ENCODE measurements at places on chromosomes 12 and 14.

DNA sequence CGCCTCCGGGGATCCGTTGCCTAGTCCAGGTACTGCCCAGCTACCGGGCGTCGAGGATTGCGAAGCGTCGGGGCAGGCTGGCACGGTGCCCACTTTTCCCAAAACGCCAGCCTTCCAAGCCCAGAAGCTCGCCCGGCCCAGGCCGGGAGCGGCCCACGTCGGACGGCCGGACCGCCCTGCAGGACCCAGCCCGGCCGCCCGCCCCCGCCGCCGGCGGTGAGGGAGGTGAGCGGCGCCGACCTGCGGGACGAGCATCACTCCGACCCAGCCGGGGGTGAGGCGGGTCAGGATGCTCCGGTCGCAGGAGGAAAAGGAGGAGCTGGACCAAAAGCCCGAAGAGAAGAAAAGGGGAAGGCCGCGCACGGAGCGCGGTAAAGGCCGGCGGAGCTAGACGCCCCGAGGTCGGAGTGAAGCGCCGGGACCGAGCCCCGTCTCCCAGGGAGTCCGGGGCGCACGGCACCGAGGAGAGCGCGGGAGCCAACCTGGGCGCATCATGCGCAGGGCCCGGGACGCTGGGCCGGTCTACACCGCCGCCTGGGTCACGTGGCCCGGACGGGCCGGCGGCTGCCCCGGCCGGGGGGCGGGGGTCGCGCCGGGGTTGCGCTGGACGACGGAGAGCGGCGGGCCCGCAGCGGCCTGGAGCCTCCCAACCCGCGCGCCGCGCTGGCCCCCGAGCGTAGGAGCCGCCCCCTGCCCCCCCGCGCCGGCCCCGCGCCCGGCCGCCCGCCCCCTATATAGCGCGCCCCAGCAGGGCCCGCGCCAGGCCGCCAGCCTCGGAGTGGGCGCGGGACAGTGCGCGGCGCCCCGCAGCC, at the start of gene AQP5:
Gene AQP5 (plus strand): TSS at position 762 of the 812 bp plus-strand sequence. CDS start 146 bp downstream, outside the sequence.
- DNase-seq = no peak

DNA sequence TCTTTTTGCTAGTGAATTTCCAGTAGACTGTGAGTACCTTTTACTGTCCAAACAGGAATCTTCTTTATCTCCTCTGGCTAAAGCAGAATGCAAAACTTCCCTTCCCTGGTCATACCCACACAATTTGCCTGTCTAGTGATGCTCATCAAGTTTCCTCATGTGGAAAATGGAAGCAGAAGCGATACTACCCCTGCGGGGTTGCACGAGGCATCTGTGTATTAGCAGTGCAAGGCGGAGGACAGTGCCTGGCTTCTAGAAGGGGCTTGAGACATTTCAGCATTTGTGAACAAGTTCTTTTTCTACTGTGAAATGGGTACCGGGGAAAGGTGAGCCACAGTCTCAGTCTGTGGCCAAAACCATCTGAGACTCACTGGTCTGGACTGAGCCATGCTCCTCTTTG, 340.9 kb downstream of the AACS start:
- DNase-seq = no peak

DNA sequence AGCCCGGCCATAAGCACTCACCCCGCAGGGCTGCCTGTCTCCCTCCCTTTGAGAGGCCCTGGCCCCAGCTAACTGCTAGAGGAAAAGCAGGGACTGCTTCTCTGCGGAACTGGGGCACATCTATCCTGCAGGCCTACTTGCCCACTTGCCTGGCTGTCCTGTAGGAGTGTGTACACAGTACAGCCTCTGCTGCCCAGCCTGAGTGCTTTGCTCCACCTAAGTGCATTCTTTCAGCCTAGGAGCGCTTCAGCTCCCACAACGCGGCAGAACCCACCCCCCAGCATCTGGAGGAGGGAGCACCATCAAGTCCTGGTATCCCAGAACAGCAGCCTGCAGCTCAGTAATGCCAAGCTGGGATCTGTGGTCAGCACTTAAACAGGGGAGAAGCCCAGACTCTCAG, 79.9 kb upstream of the CD163 start:
- no peak for DNase-seq

- DNase-seq = no peak
Observed at GRCh38 chr12:109263439-109263838, 45.6 kb downstream of the FOXN4 start.

DNA sequence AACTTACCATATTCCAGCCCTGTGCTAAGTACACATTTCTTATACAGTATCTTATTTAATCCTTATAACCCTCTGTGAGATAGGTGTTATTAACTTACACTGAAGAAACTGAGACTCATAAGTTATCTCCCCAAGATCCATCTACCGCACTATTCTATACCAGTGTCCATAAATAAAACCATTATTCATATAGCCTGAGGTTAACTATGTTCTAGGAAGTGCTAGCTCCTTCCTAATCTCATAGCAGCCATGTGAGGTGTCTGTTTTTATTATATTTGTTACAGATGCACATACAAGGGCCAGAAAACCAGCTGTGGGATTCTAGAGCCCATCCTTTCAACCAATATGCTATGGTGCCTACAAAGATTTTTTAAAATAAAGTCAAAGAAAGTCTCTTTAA, 100.3 kb upstream of the RAP1B start:
- peak; percentile 12 for DNase-seq

GRCh38 chr12:132400011-132400641, 70.7 kb upstream of the GALNT9 start:
- no peak for DNase-seq

GRCh38 chr12:68069275-68069674, 80.0 kb downstream of the IFNG-AS1 start:
- DNase-seq = no peak

- DNase-seq = no peak
Observed at GRCh38 chr12:90672081-90672480, 282.9 kb downstream of the CCER1 start.

GRCh38 chr12:53644133-53644532, 18.0 kb upstream of the ATF7 start:
- DNase-seq = no peak

GRCh38 chr12:124730455-124730932, 133.2 kb downstream of the SCARB1 start:
- no peak for DNase-seq

DNA sequence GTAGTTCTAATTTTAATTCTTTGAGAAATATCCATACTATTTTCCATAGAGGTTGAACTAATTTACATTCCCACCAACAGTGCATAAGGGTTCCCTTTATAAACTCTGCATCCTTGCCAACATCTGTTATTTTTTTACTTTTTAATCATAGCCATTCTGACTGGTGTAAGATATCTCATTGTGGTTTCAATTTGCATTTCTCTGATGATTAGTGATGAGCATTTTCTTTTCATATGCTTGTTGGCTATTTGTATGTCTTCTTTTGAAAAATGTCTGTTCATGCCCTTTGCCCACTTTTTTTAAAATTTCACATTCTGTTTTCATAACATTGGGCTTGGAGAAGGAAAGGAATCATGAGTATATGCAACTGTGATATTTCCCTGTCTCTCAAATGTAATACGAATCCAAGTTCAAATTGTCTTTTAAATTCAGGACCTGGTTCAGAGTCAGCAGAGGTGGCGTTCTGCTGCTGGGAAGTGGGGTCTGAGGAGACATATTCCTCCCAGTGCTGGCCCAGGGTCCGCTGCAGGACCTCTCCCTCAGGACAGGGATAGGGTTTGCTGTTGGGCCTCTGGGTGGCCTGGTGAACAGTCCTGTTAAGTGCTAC, 81.2 kb upstream of the ETV6 start:
- no peak for DNase-seq

DNA sequence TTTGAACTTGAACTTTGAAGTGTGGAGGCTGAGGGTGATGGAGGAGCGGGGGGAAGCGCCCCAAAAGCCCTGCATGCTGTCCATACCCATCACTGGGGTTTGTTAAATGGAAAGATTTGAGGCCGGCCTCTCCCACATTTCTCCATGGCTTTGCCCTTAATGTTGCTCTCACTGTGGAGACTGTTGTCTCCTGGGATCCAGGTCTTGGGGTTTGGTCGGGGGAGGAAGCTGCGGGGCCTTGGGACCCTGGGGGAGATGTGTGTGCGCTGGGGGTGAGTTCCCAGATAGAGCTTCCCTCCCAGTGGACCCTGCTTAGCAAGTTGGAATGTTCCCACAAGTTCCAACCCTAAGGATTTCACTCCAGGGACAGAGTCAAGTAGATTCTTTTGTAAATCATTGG, 28.0 kb upstream of the LRTM2 start:
- DNase-seq = no peak

GRCh38 chr12:29545102-29545467, 47.6 kb upstream of the OVCH1 start:
- no peak for DNase-seq

- DNase-seq = no peak
Observed at GRCh38 chr12:97862072-97862471, 399.5 kb downstream of the RMST start.

DNA sequence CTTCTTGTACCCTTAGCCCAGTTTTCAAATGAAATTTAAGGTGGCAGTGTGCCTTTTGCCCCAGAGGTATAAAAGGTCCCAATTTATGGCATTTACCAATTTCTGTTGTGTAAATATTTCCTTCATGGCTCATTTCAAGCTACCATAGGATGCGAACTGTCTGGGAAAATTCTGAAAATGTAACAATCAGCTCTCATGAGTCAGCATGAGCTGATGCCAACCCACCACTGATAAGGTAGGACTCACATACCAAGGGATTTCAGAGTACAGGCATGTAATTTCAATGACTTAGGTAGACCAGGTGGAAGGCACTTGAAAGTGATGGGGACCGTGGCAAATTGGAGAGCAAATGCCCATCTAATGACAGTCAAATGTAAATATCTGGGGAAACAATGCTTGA, 169.5 kb downstream of the TTC8 start:
- peak; percentile 50 for DNase-seq

DNA sequence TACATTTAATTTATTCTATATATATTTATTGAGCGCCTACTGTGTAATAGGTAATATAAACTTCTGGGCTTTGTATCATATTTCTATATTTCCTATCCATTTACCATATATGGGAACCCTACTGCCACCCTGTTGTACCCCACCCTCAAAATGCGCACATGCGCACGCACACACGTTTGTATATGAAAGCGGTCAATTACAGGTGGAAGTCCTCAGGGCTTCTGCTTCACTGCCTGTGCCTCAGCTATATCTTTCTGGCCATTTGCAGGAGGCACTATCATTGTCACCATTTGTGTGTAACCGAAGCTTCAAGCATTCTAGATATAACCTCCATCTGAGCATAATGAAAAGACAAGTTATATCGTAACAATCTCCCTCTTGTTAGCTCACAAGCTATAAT, 31.3 kb upstream of the KCNMB4 start:
- no peak for DNase-seq

DNA sequence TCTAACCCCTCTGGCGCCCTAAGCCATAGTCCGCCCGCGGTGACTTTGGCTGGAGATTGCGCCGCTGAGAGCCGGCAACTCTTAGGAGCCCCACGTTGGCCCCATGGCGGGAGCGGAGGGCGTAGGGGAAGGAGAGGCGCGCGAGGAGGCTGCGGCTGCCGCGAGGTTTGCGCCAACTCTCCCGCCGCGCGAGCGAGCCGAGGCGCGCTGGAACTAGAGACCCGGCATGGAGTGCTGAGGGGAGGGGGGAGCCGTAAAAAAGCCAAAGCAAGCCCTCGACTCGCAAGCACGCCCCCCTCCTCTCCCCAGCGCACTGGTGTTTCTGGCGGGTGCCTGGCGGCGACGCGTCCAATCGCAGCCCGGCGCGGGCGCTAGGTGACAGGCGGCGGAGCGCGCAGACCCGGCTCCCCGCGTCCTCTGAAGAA, at the start of gene SYT10:
Gene SYT10 (minus strand): TSS at position 233 of the 425 bp plus-strand sequence. CDS start 297 bp downstream, outside the sequence.
- peak; percentile 7 for DNase-seq

DNA sequence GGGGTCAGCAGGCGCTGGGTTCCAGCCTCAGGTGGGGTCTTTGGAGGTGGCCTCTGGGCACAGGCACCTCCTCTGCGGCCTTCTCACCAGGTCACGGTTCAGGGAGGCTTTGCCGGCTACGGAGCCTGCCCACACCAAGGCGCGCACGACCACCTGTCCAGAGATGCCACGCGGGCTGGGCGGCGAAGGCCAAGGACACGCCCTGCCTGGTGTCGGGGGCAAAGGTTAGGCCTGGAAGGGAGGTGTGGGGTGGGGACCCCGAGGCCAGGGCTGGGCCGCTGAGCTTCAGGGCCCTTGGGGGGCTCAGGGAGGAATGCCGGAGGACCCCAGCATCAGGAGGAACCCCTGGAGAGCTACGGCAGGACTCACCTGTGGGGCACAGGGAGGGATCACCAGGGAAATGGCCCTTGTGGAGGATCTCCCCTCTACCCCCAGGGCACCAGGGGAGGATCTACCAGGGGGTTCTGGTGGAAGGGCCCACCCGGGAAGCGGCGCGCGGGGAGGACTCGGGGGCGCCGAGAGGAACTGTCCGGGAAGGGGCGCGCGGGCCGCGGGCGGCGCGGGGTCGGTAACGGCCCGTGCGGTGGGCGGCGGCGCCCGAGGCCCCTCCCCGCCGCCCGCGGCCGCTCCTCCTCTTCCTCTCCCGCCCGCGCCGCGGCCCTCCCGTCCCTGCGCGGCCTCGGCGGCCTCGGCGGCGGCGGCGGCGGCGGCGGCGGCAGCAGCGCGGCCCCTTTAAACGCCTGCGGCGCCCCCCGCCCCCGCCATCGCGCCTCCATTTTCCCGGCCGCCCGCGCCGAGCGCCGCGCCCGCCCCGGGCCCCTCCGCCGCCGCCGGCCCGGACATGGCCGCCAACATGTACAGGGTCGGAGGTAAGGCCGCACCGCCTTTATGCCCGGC, at the start of gene MTA1:
Gene MTA1 (plus strand): TSS at position 633 of the 897 bp plus-strand sequence. CDS start 209 bp downstream, at position 842.
- DNase-seq = peak; percentile 44

DNA sequence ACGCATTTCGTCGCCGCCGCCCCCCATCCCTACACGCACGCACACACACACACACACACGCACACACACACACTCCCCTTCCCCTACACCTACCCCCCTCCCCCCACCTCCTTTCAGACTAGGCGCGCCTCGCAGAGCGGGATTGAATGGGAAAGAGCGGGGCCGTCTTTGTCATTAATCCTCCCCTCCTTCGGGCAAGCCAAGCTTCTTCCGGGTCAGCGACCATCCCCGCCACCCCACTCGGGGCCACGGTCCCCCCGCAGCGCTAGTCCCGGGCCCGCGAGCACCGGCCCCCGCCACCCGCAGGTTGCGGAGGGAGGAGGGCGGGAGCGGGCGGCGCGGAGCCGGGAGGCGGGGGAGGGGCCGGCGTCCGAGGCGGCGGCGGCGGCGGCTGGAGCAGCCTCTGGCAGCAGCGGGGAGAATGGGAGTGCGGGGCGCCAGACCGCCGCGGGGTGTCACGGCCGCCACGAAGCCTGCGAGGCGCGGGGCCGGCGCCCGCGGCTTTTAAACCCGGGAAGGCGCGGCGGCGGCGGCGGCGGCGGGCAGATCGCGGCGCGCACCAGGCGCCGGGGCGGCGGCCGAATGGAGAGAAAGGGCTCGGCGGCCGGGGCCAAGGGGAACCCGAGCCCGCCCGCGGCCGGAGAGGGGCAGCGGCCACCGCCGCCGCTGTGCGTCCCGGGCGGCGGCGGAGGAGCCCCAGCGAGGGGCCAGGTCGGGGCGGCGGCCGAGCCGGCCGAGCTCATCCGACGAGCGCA, at the start of gene TTC9:
Gene TTC9 (plus strand): TSS at position 369 of the 755 bp plus-strand sequence. CDS start 214 bp downstream, at position 583.
- DNase-seq = no peak

- DNase-seq = peak; percentile 40
Observed at GRCh38 chr12:96195845-96196451, 1.8 kb downstream of the ELK3 start.

GRCh38 chr12:104805186-104805585, 152.9 kb downstream of the SLC41A2 start:
- peak; percentile 19 for DNase-seq

- no peak for DNase-seq
Observed at GRCh38 chr14:63647696-63648410, 6.2 kb upstream of the WDR89 start.

GRCh38 chr14:77947372-77947771, 147.5 kb downstream of the ADCK1 start:
- DNase-seq = no peak

- no peak for DNase-seq
Observed at GRCh38 chr14:72925815-72926291, 411 bp upstream of the DCAF4 start.
